ENCODE measurements at places on chromosomes 6 and 20.

DNA sequence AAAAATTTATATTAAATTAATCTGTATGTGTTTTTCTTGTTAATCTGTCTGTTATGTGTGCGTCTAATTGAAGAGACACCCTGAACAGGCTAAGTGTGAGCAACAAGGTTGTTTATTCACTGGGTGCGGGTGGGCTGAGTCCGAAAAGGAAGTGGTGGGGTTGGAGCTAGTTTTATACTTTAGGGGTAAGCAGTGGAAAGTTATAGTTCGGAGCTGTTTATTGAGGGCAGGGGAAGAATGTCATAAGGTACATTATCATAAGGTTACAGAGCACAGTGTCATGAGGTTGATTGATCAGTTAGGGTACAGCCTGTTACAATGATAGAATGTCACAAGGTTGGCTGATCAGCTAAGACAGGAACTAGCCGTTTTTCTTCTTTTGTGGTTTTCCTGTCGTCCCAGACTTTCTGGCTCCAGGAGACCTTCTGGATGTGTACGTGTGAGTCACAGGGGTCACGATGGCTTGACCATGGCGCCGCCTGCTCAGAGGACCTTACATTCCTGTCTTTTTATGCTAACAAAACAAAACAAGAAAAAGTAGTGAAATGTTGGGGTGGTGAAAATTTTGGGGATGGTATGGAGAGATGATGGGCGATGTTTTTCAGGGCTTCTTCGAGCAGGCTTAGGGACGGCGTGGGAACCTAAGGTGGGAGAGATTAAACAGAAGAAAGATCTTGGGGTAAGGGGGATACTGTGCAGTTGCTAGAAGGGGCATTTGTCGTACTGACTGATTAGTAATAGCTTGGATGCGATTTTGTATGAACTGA is 754.0 kb upstream of the ADGRB3 start:
- no peak for DNase-seq

- DNase-seq: no peak
These were observed 288.3 kb upstream of the ZNF337 start for GRCh38 chr20:25984933-25985332.

DNA sequence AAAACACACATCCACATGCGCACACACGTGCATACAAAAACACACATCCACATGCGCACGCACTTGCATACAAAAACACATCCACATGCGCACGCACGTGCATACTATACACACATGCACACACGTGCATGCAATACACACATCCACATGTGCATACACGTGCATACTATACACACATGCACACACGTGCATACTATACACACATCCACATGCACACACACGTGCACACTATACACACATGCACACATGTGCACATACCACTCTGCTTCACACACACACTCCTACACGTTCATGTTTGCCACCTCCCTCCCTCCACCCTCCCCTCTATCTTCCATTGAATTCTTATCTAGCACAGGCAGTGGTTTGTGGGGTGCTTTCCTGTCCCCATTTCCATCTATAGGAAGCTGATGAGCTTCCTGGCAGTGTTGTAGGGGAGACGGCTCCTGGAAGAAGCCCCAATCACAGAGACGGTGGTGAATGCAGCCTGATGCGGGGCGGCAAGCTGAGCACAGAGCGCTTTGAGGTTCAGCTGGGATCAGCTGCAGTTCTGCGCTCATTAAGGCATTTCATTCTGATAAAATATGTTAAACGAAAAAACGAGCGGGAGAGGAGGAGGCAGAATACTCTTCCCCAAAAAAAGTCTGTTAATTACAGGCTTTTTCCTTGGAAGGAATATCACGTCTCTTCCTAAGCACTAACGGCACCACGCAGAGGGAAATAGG is 287.7 kb downstream of the TAF4 start:
- no peak for DNase-seq

- DNase-seq: peak; percentile 47
These were observed 72.1 kb downstream of the RSPO3 start for GRCh38 chr6:127190552-127190951.

DNA sequence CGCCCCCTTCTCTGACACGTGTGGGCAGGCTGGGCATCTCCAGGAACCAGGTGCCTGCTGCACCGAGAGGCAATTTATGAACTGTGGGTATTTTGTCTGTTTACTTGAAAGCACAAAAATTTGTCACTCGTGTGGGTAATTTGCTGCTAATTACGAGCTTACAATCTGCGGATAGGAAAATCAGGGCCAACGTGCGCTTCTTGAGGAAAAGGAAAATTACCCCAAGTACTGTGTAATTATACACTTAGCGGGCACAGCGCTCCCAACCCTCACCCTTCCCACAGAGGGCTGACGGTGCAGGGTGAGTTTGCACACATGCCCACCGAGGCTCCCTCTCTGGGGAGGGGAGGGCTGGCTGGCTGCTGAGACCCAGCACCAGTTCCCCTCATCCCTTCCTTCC is 25.3 kb upstream of the MDGA1 start:
- no peak for DNase-seq

DNA sequence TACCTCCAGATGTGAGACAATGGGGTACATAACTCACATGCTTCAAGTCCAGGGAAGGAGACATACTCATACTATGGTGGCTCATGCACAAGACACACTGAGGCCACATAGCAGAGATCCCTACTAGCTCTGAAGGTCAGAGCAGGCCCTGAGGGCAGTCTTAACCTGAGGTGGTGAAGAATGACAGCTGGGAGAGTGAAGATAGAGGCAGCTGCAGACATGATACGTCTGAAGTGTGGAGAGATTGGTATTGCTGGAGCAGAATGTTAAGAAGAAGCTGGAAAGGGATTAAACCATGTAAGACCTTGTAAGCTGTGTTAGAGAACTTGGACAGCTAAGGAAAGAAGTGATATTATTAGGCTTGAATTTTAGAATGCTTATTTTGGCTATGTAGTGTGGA is 32.9 kb downstream of the PGM3 start:
- no peak for DNase-seq

GRCh38 chr6:34154668-34155447 is 9.0 kb upstream of the GRM4 start:
- DNase-seq: peak; percentile 38

DNA sequence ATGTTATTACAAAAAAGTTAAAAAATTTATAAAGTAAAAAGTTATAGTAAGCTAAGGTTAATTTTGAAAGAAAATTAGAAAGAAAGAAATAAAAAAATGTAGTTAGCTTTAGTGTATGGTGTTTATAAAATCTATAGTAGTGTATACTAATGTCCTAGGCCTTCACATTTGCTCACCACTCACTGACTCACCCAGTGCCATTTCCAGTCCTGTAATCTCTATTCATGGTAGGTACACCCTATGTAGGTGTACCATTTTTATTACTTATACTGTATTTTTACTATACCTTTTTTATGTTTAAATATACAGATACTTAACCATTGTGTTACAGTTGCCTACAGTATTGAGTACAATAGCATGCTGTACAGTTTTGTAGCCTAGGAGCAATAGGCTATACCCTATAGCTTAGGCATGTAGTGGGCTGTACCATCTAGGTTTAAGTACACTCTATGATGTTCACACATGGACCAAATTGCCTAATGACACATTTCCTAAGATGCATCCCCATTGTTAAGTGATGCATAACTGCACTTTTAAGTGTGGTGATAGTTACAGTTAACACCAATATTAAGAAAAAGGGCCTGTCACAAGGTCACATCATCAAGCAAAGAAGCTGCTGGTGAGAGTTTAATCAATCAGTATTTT is 8.0 kb downstream of the CD2AP start:
- no peak for DNase-seq

GRCh38 chr6:75094614-75095200 is 111.1 kb downstream of the COL12A1 start:
- no peak for DNase-seq

DNA sequence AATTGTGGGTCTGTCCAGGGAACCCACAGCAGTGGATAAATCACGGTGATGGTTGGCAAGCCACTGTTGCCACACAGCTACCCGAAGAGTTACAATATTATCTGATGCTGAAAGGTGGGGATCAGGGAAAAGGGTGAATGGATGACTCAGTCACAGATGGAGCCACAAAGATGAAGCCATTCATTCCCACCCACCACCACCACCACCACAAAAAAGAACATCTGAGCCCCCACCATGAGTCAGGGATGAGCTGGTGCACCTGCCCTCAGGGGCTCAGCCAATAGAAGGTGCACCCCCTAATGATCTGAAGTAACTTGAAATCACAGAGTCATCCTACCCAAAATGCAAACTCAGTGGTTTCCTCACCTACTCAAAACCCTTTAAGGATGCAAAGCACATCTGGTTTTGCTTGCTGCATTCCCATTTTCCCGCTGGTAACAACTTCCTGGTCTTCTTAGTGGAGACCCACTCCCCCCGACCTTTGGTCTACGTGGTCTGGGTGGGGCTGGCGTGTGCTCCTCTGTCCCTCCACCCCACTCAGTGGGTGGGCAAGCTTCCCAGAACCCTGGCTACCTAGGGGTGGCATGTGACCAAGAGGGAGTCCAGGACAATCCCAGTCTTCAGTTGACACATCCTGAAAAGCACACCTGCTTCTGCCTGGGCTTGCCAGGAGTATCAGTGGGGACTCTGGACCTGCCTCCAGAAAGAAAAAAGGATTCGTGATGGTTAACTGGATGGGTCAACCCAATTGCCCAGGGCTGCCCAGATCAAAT is 125.5 kb downstream of the ANKRD60 start:
- DNase-seq: no peak

DNA sequence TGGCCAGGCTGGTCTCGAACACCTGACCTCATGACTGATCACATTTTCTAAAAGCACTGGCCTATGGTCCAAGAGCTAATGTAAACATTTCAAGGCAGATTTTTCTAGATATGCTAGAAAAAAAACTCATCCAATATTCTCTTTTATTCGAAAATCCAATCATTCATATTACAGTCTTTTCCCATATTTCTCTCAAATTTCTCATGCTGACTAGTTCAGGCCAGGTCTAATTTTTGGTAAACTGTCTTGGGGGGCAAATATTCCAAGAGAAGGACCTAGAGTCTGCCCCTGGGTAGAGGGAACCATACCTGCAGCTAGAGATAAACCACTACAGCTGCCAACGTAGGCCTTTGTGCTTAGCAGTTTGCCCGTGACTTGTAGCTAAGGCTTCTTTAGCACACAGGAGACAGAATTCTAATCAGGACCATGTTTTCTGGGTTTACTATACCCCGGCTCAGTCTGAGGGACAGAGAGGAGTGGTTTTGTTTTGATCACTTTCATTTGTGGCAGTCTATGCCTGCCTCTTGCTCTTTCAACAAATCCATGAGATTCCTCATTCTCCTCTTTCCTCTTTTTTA is 71.8 kb upstream of the CITED2 start:
- no peak for DNase-seq

- DNase-seq: peak; percentile 22
These were observed 1.8 kb upstream of the VIP start for GRCh38 chr6:152748843-152749242.

DNA sequence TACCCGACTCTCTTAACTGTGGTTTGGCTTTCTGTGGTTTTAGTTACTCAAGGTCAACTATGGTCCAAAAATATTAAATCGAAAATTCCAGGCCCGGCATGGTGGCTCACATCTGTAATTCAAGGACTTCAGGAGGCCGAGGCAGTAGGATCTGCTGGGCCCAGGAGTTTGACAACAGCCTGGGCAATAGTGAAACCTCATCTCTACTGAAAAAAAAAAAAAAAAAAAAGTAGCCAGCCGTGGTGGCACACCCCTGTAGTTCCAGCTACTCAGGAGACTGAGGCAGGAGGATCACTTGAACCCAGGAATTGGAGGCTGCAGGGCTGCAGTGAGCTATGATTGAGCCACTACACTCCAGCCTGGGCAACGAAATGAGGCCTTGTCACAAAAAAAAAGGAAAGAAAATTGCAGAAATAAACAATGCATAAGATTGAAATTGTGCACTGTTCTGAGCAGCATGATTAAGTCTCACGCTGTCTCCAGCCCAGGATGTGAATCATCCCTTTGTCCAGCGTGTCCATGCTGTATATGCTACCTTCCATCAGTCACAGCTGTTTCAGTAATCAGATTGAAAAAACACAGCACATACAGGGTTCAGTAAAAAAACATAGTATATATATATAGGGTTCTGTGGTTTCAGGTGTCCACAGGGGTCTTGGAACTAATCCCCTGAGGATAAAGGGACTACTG is 40.7 kb downstream of the RGS17 start:
- peak; percentile 74 for DNase-seq

DNA sequence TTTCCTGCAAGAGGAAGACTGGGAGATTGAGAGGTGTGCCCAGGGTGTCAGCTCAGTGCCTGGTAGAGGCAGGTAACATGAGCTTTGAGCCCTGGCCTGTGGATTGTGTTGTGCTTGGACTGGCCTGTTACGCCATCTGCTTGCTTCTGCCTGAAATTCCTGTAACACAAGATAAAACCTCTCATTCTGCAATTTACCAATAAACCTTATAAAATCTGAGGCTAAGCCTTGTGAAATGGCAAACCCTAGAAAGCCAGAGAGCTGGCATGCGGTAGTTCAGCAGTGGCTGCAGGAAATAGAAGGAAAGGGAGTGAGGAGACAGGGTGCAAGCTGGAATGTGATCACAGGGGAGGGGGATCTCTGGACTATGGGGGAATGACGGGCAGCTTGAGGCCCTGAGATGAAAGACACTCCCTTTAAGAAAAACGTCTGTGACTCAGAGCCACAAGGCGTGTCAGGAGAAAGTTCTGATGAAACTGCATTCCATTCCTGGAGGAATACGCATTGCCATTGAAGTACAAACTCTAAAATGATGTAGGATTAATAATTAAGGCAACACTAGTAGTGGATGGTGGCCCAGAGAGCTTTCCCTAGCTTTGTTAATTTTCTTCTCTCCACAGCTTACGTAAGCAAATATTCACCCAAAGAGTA is 26.3 kb upstream of the TFAP2A start:
- peak; percentile 97 for DNase-seq
